ENCODE measurements at places on chromosomes 7 and 10.

- peak; percentile 49 for DNase-seq
Observed at GRCh38 chr10:133379152-133379800, at the start of gene PAOX. PAOX (plus strand) TSS chr10:133379262; CDS start chr10:133379317, 55 bp downstream.

GRCh38 chr10:63503395-63503794 lies 17.8 kb upstream of the REEP3 start:
- no peak for DNase-seq

- no peak for DNase-seq
Observed at GRCh38 chr7:18315241-18315640, 180.3 kb upstream of the HDAC9 start.

GRCh38 chr7:104548861-104549260 lies 220.5 kb downstream of the LHFPL3 start:
- DNase-seq, result no peak

DNA sequence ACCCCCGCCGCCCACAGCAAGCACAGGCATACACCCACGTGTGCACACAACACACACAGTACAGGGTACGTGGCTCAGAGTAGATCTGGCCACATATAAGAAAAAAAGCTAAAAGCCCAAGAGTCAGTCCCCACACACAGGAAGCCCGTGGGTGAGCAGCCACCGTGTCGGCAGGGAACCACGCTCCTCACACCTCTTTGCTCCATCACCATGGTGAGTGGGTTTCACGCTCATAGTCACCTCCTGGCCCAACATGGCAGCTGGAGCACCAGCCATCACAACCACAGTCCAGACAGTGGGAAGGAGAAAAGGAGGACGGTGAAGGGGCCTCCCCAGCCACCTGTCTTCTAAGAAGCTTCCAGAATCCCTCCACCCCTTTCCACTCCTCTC lies 76.0 kb upstream of the PDGFA start:
- DNase-seq, result no peak

DNA sequence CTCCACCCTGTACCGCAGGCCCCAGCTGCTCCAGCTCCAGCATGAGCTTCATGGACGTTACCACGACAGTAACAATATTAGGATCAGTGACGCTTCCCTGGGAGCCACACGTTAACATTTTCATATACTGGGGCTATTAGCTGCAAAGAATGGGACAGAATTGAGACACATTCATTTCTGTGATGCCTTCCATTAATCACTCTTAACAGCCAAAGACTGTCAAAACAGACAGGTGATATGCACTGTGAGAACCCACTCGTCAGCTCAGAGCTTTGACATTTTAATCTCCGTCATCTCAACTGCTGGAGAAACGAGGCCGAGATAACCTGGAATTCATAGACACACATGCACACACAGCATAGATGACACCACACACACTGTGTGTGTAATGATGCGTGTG lies 408.4 kb upstream of the SHH start:
- no peak for DNase-seq

GRCh38 chr10:93274419-93274818 lies 200.7 kb downstream of the CYP26A1 start:
- no peak for DNase-seq

DNA sequence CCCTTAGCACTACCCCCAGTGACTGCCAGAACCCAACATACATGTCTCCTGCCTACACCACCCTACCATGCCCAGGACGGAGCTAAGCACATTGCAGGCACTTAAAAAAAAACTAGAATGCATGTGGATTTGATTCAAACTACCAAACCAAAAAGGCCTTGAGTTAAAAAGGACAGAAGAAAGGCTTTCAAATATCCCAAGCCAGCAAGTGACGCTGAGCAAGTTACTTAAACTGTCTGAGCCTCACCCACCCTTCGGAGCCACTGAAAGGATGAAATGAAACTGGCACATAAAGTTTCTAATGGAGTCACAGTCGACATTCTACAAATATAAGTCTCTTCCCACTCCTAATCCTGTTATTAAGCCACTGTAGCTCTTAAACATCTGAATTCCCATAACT lies 1.8 kb downstream of the CPXM2 start:
- no peak for DNase-seq

GRCh38 chr10:123559823-123560092 lies 106.4 kb upstream of the GPR26 start:
- DNase-seq, result no peak

DNA sequence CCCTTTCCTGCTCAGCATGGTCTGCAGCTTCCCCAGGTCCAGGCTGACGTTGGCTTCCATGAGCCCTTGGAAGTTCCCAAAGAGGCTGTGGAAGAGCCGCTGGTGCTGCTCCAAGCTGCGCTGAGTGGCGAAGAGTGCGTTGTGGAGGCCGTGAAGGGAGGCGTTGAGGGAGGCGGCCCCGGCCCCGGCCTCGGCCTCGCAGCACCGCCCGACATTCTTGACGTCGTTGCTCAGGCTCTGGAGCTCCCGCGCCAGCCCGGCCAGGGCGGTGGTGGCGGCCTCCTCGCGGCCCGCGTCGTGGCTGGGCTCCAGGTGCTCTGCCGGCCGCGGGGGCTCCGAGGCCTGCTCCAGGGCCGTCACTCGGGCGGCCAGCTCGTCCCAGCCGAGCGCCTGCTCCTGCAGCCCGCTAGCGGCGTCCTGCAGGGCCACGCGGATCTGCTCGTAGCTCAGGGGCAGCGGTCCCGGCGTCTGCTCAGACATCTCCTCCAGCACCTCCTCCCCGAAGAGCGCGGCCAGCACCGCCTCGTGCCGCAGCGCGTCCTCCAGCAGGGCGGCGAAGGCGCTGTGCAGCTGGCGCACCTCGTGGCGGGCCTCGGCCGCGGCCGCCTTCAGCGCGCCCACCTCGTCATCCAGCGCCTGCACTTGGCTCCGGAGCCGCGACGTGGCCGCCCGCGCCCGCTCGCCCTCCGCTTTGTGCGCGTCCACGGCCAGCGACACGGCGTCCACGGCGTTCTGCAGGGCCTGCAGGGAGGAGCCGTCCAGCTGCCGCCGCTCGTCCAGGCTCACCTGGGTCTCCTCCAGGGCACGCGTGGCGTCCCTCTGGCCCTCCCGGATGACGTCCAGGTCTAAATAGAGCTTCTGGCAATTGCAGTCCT lies 14.7 kb downstream of the MMRN2 start:
- no peak for DNase-seq

GRCh38 chr7:139873593-139874301 lies 44.7 kb downstream of the TBXAS1 start:
- no peak for DNase-seq

DNA sequence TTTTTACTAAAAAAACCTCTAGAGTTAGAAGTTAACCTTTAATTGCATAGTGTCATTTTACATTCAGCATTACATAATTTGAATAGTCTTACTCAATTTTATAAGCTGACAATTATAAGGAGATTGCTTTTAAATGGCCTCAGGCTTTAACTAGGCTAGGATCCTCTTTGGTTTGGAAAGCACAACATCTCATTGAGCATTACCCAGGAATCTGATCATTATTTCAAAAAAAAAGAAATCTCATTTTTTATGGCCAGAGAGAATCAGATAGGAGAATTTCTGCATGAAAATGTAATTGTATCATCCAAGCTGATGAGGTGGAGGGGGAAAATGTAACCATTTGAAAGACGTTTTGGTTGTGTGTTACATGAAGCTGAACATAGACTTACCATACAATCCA lies 324.9 kb upstream of the POT1 start:
- DNase-seq, result no peak

GRCh38 chr7:32564542-32564941 lies 69.3 kb downstream of the AVL9 start:
- DNase-seq, result no peak

GRCh38 chr7:80175744-80176143 lies 41.1 kb downstream of the GNAI1 start:
- no peak for DNase-seq

GRCh38 chr7:121102619-121103018 lies 114.1 kb downstream of the CPED1 start:
- DNase-seq, result no peak

GRCh38 chr7:82172017-82172416 lies 271.6 kb downstream of the CACNA2D1 start:
- DNase-seq, result no peak

DNA sequence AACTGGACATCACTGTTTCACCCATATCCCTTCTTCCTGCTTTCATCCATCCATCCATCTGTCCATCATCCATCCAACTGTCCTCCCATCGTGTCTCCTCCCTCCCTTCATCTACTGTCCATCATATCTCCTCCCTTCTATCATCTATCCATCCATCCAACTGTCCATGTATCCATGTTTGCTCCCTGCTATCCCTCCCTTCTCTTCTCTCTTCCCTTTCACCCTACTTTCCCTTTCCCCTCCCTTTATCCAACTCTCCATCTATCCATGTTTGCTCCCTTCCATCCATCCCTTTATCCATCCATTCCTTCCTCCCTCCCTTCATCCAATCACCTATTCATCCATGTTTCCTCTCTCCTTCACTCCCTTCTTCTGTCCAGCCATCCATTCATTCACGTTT lies 92.6 kb upstream of the CTBP2 start:
- no peak for DNase-seq

- no peak for DNase-seq
Observed at GRCh38 chr10:65394502-65395297, 1531.1 kb upstream of the LRRTM3 start.

All from activated naive CD4-positive, alpha-beta T cell (primary cell).